Dorsolateral prefrontal cortex (tissue), 122 donors: ENCODE measurements at places on chromosomes 5 and 9.

DNA sequence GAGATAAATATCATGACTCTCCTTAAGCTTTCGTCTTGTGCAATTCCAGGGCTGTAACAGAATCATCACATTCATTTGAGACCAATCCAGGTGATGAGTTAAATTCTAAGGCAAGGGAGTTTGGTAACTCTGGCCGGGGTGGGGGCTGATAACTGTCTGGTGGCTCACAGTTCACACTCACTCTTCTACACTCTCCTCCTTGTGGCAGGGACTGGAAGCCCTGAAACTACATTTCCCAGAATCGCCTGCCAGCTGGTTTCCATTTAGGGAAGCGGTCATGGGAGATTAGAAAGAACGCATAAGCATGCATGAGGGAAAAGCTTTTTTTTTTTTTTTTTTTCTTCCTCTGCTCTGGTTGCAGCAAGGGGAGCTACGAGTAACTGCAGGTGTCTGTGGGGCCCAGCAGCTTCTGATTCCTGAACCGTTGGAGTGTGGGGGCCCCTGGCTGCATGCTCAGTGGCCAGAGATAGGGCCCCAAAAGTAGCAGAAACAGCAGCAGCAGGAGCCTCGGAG, 154.8 kb upstream of the TBC1D2 start:
- no peak for DNase-seq

DNA sequence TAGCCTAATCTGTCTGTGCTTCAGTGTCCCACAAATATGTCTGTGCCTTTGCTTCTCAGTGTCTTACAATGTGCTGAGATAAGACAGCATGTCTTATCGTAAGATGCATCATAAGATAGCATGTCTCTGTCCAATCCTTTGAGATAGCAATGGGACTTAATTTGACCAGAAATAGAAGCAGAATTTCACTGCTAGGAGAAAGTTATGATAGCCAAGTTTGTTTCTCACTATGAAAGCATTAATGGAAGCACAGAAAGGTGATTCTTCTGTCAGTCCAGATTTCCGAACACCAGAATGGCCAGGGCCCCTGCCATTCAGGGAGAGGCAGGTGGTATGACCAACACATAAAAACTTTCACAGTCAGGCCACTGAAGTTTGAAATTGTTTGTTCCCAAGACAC, 111.4 kb downstream of the TRIM32 start:
- DNase-seq: no peak

- no peak for DNase-seq
Measured at GRCh38 chr5:76831110-76831452, 12.3 kb downstream of the F2RL1 start.

DNA sequence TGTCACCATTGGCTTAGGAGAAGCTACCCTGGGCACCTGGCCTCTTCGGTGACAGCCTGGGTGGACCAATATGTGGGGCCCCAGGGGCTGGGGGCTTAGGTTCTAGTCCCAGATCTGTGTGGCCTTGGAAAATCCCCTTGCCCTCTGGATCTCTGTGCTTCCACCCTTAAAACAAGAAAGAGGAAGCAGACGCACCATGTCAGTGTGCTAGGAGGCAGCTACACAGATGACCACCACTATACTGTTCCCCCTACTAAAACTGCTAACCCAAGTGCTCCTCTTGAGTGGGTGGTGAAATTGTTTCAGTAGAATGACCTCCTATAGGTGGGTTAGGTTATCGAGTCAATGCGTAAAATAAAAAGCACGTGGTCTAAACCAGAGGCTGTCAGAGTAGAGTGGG, 31.0 kb downstream of the AFAP1L1 start:
- no peak for DNase-seq

GRCh38 chr5:34957857-34958690, 28.7 kb downstream of the DNAJC21 start:
- no peak for DNase-seq

GRCh38 chr5:172541773-172542136, 87.4 kb upstream of the SH3PXD2B start:
- DNase-seq: no peak

GRCh38 chr5:111781200-111781599, 24.2 kb upstream of the NREP start:
- DNase-seq: peak; percentile 41

GRCh38 chr9:116365056-116365471, 211.5 kb downstream of the PAPPA start:
- DNase-seq: peak; percentile 54

GRCh38 chr5:156621719-156622118, 228.4 kb upstream of the PPP1R2B start:
- no peak for DNase-seq

DNA sequence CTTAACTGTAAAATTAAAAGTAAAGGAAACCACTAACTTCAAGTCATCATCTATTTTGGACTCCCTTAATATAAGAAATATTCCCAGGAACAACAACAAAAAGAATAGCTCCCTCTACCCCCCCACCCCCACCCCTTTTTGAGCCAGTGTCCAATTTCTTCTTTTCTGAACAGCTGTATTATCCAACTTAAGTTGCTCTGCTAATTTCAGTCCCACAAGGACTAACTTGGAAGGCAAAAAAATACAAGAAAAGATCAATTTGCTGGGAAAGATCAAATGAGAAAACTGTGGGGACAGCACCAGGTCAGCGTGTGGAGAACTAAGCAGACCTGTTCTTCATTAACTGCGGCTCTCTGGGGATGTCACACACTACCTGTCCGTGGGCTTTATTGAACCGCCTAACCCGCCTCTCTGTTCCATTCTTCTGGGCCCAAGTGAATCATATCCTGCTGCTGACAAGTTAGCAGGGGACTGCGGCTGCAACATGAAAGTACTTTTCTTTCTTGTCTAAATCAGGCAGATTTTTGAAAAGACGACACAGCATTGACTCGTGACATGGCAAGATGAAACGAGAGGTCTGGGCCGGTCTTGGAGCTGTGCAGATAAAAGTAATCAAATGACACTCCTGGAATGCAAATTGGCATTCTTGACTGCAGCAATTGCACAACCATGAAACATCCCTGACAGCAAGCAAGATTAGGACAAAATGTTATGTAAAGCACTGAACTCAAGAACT, 2.7 kb downstream of the BNC2 start:
- DNase-seq: no peak

GRCh38 chr5:126335886-126336285, 87.3 kb upstream of the GRAMD2B start:
- DNase-seq: no peak

GRCh38 chr5:92641031-92641962, 939.7 kb downstream of the NR2F1-AS1 start:
- DNase-seq: no peak

- DNase-seq: no peak
Measured at GRCh38 chr9:71652480-71652879, 115.8 kb downstream of the CEMIP2 start.

- DNase-seq: no peak
Measured at GRCh38 chr5:138472353-138472752, 7.1 kb downstream of the EGR1 start.

- no peak for DNase-seq
Measured at GRCh38 chr9:112249277-112249676, 74.2 kb upstream of the SUSD1 start.

DNA sequence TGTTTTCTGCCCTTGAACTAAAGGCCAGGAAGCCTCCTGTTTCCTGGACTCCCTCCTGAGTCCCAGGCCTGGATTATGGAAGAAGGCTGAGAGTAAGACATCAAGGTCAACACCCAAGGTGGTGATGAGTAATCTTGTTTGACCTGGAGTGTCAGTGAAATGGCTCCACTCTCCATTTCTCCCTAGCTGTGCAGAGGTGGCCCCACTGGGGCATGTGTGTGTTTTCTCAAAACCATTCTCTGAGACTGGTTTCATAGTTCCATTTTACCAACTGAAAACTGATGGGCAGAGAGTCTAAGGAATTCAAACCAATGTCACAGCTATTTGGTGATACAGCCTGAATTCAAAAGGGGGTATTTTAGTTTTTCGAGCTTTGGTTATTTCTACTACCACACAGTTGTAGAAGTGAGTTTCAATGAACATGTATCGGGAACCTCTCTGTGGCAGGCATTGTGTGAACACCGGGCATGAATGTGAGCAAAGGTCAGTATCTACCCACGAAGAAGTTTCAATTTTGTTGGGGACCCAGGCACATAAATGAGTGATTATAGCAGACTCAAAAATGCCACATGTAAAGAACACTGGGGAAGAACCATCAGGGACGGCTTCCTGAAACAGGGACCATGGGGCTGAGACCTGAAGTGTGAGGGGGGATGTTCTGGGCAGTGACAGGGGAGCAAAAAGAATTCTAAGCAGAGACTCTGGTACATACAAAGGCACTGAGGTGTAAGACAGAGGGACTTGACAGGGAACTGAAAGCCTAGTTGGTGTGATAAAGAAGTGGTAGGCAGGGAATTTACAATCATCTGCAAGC, 269.6 kb upstream of the KLF4 start:
- DNase-seq: no peak

GRCh38 chr9:131886826-131887225, 146.9 kb upstream of the RAPGEF1 start:
- DNase-seq: no peak

DNA sequence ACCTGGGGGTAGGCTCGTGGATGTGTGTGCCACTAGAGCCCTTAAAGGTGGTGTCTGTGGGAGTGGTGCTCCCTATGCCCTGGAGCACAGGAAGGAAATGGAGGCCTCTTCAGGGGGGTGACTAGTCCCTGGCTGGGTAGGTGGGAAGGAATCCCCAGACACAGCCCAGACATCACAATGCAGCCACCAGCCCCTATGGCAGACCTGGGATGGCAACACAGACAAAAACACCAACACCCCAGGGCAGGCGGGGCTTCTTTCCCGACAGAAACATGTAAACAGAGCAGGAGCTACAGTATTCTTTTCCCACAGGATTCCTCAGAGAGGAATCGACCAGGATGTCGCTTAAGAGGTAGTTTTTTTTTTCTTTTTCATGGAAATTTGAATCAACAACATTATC, 10.4 kb upstream of the NR5A1 start:
- no peak for DNase-seq

DNA sequence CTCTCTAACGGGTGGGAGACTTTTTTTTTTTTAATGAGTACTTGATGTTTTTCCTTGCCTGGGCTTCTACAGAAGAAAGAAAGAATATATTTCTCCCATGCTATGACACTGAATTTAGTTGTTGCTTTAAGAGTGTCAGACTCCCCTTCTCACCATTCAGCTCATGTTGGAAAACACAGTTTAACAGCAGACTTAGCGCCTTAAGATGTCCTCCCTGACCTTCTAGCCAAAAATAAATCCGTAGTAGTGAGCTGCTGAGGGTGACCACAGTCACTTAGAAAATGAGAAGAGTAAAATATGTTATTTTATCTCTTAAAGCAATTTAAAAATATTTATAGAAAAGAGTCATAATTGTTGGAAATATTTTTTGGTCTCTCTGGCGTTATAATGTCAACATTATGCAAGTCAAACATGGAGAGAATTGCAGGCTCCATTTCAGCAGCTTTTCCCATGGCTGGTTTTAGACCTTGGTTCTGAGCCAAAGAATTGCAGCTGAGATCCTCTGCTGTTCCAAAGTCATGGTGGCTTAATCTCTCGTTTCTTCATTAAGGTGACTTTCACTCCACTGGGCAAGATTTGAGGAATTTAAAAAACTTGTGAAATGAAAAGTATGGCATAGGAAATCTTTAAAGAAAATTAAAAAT, 143.5 kb downstream of the GHR start:
- DNase-seq: no peak

GRCh38 chr5:36502608-36503007, 103.8 kb upstream of the SLC1A3 start:
- no peak for DNase-seq

DNA sequence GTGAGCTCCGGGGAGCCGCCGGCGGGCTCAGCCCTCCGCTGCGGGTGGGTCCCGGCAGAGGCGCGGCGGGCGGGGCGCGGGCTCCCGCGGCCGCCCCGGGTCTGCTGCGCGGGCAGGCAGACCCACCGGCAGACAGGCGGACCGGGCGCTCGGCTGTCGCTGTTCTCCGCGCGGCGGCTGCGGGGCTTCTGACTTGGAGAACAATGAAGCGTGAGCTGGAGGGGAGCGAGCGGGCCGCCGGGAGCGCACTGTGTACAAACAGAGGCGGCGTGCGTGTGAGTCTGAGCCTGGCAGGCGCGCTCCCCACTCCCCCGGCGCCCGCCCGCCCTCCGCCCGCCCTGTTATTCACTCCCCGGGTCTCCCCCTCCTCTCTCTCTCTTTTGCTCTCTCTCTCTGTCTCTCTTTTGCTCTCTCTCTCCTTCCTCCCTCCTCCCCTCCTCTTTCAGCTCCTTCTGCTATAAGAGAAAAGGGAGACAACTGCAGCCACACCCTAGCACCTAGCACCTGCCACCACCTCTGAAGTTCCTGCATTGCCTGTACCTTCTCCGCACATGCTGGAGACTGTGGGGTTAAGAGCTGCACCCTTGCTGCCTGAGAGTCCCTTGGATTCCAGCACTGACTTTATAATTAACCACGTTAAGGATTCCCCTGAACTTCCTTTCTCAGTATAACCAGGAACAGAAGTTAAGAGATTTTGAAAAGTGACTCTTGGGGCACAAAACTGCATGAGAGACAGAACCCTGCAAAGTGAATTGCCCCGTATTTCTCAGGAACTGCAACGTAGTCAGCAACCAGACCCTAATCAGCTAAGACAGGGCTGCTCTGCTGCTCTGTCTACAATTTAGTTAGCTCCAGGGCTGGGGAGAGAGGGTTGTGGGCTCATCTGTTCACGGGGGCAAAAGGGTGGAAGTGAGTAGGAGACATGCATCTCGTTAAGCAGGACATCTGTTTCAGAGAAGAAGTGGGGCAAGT, at the start of gene EDIL3:
TSS of gene EDIL3 (minus strand) at position 277 of the 972 bp plus-strand sequence. CDS start 506 bp downstream, outside the sequence.
- peak; percentile 89 for DNase-seq

- no peak for DNase-seq
Measured at GRCh38 chr9:116377179-116377798, 223.7 kb downstream of the PAPPA start.

DNA sequence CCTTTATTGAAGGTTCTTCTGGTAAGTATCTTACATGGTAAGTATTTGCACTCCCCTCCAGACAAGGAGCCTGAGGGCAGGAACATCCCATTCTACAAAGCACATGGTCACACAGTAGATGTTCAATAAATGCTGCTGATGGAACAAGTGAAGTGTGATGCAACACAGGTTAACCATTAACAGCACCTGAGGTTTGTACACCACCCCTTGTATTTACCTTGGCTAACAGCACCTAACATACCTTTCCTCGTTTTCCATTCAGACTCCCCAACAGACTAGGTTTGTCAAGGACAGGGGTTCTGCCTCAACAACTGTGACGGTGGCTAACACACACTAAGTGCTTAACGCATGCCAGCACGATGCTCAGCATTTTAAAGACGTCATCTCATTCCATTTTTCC, 213.6 kb downstream of the MAPKAP1 start:
- DNase-seq: no peak

GRCh38 chr5:66615136-66615535, 18.9 kb downstream of the MAST4 start:
- no peak for DNase-seq
